ENCODE measurements at places on chromosomes 7 and 10.

- DNase-seq: no peak
Measured at GRCh38 chr7:108802650-108803049, 233.0 kb downstream of the DNAJB9 start.

DNA sequence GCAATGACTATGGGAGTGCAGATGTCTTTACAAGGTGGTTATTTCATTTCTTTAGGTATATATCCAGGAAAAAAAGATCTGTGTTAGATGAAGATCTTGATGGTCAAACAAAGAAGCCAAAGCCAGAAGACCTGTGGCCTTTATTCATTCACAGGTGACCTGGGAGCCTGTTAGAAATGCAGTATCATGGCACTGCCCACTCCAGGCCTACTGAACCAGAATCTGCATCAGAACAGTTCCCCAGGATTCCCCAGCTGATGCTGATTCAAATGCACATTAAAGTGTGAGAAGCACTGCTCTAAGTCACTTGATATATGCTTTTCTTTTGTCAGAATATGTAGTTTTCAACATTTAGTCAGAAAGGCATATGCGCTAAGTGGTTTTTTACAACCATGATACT is 251.1 kb downstream of the IPMK start:
- no peak for DNase-seq

DNA sequence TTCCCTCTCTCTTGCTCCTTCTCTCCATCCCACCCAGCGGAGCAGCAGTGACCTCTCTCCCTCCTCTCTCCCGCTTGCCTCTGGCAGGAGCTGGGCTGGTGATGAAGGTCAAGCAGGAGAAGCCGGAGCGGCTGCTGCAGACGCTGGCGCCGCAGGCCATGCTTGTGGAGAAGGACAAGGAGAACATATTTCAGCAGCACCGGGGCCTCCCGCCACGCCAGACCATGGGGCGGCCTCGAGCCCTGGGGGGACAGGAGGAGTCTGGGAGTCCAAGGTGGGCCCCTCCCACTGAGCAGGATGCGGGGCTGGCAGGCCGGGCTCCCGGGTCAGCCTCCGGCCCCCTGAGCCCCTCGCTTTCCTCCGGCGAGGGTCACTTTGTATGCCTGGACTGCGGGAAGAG is 17.3 kb downstream of the ZNF775 start:
- DNase-seq: no peak

- no peak for DNase-seq
Measured at GRCh38 chr7:92641921-92642511, 51.8 kb upstream of the FAM133B start.

GRCh38 chr10:77877441-77878344 is 48.9 kb downstream of the DLG5 start:
- no peak for DNase-seq

- no peak for DNase-seq
Measured at GRCh38 chr10:99562631-99563030, 29.9 kb downstream of the NKX2-3 start.

- no peak for DNase-seq
Measured at GRCh38 chr7:25037325-25037724, 57.3 kb upstream of the OSBPL3 start.

GRCh38 chr10:110802551-110803238 is 69.0 kb upstream of the PDCD4 start:
- DNase-seq: peak; percentile 47

DNA sequence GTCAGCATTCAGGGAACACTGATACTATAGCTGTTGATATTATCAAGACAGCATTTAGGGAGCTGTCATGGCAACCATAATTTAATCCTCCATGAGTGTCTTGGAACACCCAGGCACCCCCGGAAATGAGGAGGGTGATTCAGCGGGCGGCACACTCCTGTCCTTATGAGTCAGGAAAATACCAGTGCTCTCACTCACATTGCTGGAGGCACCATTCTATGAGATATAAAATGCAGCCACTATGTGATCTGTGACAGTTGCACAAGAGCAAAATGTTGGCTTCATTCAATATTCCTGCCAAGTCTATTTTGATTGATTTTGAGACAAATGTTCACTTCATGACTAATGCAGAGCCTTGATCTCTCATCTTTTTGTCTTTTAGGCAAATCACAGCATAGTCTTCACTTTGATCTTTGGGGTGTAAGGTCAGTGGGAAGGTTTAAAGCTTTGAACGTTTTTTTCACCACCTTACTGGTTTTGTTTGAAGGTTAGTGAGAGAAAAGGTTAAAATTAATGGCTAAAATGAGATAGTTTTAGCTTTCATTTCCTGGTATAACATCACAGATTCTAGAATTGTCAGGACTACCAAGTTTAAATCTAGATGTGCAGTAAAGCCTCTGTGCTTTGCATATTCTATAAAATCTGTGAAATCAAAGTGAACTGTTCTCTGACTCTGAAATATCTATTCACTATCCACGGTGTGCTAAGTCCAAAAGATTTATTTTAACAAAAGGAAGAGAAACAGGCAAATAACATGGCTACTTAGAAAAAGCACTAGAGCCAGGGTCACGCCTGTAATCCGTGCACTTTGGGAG is 12.4 kb upstream of the ARHGAP12 start:
- no peak for DNase-seq

GRCh38 chr7:24392774-24393173 is 108.8 kb downstream of the NPY start:
- DNase-seq: no peak

DNA sequence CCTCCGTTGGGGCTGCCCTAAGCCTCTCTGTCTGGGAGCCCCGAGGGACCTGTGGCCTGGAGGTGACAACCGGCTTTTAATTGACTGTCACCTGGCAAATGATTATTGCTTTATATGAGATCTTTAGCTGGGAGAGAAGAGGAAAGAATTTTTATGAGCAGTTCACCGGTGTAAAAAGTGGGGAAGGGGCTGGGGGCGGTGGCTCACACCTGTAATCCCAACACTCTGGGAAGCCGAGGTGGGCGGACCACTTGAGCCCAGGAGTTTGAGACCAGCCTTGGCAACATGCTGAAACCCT is 2.6 kb upstream of the COX19 start:
- DNase-seq: no peak

GRCh38 chr7:137488038-137488437 is 144.5 kb upstream of the PTN start:
- no peak for DNase-seq

DNA sequence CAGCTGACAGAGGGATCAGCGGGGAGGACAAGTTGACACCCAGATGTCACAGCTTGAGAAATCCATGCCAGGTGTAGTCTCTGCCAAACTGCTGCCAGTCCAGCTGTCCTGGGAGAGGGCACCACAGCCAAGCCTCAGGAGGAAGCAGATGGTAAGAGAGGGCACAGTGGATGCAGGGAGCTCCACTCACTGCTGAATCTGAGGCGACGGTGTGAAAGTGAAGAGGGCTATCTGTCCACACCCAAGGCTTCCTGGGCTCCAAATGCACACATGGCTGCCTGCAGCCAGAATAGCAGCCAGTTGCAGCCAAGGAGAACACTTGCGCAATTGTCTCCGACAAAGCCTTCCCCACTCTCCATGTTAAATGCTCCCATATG is 502.4 kb downstream of the GRID1 start:
- no peak for DNase-seq

GRCh38 chr10:131041441-131041840 is 270.1 kb downstream of the TCERG1L start:
- DNase-seq: no peak

DNA sequence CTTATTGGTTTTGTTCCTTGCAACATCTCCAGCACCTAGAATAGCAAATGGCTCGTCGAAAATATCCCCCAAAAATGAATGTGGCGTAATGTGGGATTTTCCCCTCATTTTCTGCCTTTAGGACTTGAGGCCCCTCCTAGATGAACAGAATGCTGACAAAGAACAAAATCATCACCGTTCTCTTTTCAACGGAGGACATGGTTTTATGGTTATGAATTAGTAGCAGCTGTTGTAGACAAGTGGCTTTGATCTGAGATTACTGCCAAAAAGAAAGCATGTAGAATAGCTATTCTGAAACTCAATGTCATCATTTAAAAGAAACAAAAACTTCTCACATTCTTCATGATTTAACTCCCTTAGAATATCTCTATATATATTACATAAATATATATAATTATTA is 17.2 kb upstream of the CALN1 start:
- no peak for DNase-seq

DNA sequence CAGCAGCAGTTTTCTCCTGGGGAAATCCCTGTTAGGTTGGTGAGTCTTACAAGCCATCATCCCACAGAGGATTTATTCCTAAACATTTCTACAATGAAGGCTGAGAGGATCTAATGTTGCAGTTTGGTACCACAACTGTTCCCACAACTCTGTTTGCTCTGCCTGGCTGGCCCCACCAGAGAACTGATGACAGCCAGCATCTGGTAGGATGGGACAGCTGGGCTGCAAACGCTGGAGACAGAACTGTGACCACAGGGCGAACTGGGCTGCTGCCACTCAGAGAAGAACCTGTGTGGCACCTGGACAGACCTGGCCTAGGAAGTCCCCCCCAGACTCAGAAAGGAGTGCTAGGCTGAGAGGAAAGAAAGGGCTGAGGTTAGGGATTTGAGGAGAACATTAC is 94.8 kb downstream of the CALN1 start:
- no peak for DNase-seq

- DNase-seq: no peak
Measured at GRCh38 chr7:30201161-30201666, 66.4 kb downstream of the MTURN start.

DNA sequence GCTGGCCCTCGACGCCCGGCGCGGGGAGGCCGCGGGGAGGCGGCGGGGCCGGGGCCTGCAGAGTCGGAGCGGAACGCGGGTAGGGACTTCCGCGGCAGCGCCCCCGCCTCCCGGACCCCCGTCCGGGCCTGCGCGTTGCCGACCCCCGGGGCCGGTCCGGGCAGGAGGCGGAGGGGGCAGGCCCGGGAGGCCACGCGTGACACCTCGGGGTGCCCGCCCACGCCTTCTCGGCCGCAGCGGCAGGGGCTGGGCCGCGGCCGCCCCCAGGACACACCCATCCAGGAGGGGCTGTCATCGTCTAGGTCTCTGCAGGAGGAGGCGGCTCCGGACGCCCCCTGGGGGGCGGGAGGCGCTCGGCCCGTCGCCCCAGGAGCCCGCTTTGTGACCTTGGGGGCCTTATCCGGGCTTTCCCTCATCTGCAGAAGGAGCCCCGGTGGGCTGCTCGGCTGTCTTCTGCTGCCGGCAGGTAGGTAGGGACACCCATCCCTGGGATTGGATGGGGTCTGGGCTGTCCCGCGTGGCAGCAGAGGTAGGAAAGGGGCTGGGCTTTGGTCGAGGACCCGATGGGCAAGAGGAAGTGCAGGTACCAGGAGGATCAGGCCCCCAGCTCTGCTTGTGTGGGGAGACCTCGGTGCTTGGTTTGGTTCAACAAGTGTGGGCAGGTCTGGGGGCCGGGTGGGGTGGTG is 569 bp downstream of the ZNF316 start:
- DNase-seq: no peak

- DNase-seq: no peak
Measured at GRCh38 chr7:88462799-88463198, 156.1 kb upstream of the STEAP4 start.

- DNase-seq: no peak
Measured at GRCh38 chr10:90087197-90088023, 386.0 kb downstream of the KIF20B start.

DNA sequence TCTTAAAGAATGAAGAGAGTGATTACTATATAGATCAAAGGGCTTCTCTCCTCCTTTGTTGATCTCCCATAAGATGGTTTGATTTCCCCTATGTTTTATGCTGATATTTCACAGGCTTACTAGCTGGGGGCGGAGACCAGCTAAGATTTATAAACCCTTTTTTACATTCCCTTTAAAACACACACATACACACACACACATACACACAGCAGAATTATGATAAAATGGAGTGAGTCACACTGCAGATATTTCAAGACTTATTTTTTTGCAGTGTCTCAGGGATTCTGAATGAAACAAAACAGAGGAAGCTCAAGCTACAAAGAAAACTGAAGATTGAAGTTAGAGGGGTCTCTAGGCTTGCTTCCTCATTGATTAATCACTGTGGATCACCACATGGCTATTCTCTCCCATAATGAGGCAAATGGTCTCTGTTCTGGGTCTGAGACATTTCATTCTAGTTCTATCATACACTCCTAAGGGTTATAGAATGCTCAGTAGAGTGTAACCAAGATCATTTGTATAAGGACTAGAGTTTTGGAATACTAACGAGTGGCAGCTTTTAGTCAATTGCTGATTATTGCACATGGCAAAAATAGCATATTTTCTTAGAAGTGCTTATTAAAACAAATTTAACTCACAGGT is 18.6 kb downstream of the INA start:
- no peak for DNase-seq

GRCh38 chr10:8183241-8183704 is 128.8 kb downstream of the GATA3 start:
- DNase-seq: no peak

DNA sequence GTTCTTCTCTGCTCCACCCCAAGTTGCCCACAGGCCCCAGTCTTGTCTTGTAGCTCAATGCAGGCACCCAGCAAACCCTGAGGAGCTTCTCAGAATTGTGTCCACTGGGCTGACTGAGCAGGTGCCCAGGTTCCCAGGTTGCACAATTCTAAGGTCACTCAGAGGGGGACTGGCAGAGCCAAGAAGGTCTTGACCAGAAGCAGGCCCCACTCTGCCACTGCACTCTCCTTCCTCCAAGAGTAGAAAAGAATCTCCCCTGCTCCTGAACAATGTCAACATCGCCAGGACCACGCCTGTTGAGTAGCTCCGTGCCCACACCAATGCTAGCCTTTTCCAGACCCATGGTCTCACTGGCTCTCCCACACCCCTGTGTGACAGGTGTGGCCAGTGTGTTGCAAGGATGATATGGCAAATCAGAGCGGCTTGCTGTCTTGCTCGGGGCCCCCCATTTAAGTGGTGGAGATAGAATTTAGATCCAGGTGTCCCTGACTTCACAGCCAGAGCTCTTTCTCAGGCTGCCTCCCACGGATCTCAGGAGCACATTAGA is 577 bp downstream of the LRRC18 start:
- no peak for DNase-seq

GRCh38 chr7:131737746-131738465 is 181.5 kb upstream of the PODXL start:
- DNase-seq: no peak

GRCh38 chr10:107031931-107032699 is 132.4 kb downstream of the SORCS1 start:
- DNase-seq: no peak

DNA sequence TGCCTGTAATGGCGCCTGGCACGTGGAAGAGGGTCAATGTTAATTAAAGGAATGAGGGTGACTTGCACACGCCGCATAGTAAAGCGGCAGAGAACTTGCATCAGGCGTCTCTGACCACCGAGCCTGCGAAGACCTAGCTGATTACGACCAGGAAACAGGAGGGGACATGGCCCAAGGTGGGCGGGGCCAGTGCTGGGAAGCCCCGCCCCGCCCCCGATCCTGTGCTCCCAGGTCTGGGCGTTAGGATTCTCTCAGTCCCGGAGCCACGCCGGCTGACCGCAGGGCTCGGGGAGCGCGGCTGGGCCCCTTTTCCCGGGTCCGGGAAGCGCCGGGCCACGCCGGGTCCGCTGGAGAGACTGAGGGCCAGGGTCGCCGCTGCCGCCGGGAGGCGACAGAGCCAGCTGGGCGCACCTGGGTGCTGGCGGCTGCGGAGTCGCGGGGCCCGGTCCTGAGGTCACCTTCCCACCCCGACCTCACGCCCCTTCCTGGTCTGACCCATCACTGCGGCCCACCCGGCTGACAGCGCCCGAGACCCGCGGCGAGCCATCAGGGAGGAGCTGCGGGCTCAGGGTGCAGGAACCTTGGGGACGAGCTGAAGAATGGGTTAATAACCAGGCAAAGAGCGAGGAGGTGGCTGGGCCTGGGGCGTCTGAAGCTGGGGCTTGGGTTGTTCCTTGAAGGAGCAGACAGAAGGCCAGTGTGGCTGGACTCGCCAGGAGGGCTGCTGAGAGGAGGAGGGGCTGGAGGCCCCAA is 23.0 kb upstream of the GRID1 start:
- DNase-seq: no peak

- DNase-seq: no peak
Measured at GRCh38 chr7:96067321-96067720, 254.6 kb downstream of the SLC25A13 start.

All from cerebellar nuclear complex (tissue), 1 donor.